Brain pericyte (primary cell): ENCODE measurements at places on chromosomes 11 and 22.

GRCh38 chr11:64181506-64182411, 4.2 kb upstream of the STIP1 start:
- DNase-seq: peak; percentile 66

GRCh38 chr11:93986716-93987115, 34.4 kb upstream of the HEPHL1 start:
- DNase-seq: no peak

GRCh38 chr22:17896586-17896985, 122.3 kb upstream of the BID start:
- no peak for DNase-seq

DNA sequence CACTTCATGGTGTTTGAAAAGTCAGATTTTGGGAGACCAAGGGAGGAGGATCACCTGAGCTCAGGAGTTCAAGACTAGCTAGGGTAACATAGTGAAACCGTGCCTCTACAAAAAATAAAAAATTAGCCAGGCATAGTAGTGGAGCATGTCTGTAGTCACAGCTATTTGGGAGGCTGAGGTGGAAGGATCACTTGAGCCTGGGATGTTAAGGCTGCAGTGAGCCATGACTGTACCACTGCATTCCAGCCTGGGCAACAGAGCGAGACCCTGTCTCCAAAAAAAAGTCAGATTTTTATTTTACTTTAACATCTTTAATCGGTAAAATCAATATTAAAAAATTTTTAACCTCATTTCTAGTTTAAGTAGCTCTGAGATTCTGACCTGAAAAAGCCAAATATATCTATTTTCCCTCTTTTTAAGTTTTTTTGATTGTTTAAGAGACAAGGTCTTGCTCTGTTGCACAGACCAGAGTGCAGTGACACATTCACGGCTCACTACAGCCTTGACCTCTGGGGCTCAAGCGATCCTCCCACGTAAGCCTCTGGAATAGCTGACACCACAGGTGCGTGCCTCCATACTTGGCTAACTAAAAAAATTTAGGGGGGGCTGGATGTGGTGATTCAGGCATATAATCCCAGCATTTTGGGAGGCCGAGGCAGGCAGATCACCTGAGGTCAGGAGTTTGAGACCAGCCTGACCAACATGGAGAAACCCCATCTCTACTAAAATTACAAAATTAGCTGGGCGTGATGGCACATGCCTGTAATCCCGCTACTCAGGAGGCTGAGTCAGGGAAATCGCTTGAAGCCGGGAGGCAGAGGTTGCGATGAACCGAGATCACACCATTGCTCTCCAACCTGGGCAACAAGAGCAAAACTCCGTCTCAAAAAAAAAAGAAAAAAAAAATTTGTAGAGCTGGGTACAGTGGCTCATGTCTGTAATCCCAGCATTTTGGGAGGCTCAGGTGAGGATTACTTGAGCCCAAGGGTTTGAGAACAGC, 48.4 kb downstream of the SFI1 start:
- no peak for DNase-seq

- no peak for DNase-seq
Measured at GRCh38 chr11:74014880-74015279, 6.0 kb upstream of the UCP3 start.

DNA sequence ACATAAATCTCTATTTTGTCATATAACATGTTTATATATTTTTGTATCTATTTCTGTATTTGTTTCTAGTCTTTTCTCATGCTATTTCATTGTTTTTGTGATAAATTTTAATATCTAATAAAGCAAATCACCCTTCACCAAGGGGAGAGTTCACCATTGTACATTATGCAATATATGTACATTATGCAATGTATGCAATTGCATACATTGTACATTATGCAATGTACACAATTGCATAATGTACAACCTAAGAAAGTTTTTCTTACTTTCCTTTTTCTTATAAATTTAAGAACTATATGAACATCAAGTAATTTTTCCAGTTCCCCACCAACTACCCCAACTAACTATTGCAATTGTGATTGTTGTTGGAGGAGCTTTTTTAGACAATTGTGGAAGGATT, 44.1 kb upstream of the GLYATL2 start:
- no peak for DNase-seq

- DNase-seq: no peak
Measured at GRCh38 chr22:45882881-45883810, 93.8 kb downstream of the WNT7B start.

GRCh38 chr22:50606946-50607658, 6.5 kb downstream of the MAPK8IP2 start:
- DNase-seq: no peak

GRCh38 chr11:66119348-66120133, 49.5 kb downstream of the PACS1 start:
- DNase-seq: peak; percentile 72

DNA sequence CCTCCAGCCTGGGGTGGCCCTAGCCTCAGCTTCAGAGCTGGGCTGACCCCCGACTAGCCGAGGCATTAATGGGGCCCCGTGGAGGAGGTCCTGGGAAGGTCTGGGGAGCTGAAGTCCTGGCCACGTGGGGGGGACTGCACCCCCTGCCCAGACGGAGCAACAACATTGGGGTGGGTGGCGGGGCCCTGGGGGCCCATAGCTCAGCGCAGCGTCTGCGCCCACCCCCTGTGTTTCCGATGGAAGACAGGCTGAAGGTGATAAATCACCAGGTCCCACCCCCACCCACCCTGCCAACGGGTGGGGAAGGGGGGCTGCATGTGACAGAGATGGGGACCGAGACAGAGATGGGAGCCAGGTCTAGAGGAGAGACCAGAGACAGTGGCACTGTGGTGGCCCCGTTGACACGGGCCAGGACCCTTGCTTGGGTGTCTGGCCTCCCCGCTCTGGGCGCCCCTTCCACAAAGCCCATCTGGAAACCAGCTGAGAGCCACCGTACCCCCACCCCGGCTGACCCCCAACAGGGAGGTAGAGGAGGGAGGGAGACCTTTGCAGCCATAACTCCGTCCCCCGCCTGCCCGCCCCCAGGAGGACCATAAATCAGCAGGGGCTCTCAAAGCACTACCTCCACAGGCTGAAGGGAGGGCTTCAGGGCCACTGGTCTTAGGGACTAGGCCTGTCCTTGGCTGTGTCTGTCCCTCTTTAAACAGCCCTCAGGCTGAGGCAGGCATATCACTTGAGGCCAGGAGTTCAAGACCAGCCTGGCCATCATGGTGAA, 8.2 kb downstream of the GP1BB start:
- no peak for DNase-seq

DNA sequence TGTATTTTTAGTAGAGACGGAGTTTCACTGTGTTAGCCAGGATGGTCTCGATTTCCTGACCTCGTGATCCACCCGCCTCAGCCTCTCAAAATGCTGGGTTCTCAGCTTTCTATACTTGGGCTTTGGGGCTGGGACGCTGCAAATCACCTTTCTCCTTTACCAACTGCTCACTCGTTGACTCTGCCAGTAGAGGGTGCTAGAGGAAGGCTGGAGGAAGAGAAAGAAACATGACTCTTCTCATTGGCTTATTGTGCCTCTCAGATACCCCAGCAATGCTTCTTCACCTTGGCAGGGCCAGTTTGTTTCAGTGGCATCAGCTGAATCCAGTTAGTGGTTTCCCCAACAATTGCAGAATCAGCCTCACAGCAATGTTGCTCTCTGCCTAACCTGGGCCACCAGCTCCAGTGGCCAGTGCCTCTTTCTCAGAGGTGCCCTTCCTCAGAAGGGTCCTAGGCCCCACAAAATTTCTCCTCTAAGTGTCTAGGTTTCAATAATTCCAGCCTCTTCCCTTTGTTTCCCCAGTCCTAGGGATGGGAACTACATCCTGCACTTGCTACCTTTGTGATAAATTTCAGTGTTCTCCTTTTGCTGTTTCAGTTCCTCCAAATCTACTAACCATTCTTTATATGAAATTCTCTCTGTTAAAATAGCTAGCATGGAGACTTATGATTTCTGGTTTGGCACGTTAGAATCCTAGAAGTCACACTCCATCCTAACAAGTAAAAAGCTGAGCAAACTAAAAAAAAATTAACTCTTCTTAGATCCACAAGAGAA, 71.5 kb upstream of the VSTM5 start:
- DNase-seq: peak; percentile 11

- no peak for DNase-seq
Measured at GRCh38 chr11:71119656-71120269, 132.6 kb downstream of the SHANK2 start.

DNA sequence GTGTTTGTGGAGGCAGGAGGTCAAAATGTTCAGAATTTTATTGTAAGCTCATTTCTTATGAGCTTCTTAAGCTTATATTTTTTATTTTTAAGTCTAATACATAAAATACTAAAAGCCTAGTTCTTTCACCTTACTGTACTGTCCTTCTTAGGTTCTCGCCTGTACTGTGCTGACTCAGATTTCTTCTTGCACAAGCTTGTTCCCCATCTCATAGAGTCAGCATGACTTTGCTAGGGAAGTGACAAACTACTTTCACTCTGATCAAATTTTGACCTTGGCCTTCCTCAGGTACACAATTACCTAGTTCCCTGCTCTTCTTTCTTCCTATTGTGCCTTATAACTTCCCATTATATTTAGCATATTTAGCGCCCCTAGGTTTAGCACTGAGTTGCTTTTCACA, 81.5 kb downstream of the STK33 start:
- no peak for DNase-seq

- DNase-seq: no peak
Measured at GRCh38 chr11:2185324-2186085, 13.9 kb upstream of the TH start.

DNA sequence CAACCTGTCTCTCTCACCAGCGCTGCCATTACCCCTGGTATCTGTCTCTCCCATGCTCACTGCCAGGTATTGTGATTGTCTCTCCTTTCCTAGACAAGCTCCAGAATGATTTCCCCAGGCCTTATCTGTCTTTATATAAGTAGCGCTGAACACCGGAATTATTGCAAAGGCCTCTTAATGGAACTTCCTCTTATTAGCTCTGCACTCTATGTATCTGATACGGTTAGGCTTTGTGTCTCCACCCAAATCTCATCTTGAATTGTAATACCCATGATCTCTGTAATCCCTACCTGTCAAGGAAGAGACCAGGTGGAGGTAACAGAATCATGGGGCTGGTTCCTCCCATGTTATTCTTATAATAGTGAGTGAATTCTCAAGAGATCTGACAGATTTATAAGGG, 39.3 kb downstream of the DDI1 start:
- no peak for DNase-seq

- no peak for DNase-seq
Measured at GRCh38 chr11:124896821-124897391, 759 bp downstream of the ROBO4 start.

DNA sequence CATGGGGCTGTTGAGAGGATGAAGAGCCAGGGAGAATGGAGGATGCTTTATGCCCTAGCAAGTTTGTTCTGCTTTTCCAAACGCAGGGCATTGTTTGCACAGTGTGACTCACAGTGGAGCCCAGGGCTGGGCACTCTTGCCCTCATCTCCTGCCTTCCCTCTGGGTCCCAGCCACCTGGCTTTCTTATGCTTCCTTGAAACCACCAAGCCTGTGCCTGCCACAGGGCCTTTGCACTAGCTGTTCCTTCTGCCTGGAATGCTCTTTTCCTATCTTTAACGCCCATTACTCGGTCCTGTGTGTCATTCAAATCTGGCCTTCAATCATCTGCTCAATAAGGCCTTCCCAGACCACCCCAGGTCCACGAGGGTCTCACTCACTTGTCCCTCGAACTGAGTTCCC, 46.9 kb upstream of the RFPL3 start:
- no peak for DNase-seq
